Activated CD8-positive, alpha-beta memory T cell treated with anti-CD3 and anti-CD28 coated beads, Interleukin-2, amount 50 U/mL, for 4 hours (primary cell): ENCODE measurements at places on chromosomes 3 and 15.

DNA sequence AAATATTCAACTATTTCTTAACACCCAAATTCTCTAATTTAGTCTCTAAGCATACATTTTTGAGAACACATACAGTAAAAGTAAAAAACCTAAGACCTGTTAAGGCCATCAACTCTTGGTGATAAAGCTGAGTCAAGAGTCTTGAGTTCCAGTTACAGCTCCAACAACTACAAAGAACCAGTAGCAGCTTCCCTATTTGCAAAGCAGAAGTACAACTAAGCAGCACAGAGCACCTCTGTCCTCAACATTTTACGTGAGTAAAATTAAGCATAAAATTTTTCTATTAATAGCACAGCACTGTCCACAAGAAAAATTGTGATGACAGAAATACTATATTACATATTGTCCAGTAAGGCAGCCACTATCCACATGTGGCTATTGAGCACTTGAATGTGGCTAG is 4.4 kb downstream of the PCOLCE2 start:
- no peak for DNase-seq

GRCh38 chr3:16366581-16366980 is 101.6 kb downstream of the OXNAD1 start:
- no peak for DNase-seq

DNA sequence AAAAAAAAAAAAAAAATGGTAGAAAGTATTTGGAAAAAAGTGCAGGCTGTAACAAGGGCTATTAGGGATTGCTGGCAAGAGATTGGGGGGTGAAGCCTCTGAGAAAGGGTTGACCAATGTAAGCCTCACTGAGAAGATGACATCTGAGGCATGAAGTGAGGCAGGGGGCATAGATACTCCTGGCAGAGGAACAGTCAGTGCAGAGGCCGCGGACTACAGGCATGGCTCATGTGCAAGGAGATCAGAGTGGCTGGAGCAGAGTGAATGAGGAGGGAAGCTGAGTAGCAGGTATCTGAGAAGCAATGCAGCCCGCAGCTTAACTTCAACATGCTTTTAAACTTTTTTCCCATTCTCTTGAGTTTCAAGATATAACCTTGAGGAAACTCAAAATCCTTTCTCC is 5.4 kb downstream of the FBXL22 start:
- DNase-seq = no peak

DNA sequence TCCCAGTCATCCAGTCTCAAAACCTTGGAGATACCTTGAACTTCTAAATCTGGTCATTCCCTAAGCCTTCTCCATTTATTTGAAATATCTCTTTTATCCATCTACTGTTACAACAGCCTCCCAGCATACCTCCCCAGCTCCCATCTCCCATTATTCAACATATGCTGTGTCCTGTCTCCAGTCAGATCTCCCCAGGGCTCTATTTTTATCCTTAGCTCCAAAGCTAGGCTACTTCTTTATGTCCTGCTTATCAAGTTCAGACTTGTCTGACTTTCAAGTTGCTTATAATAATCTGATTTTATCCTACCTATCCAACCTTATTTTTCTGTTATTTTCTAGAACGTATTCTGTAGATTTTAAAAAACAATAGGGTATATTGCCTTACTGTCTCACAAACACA is 44.2 kb downstream of the IQGAP1 start:
- no peak for DNase-seq

DNA sequence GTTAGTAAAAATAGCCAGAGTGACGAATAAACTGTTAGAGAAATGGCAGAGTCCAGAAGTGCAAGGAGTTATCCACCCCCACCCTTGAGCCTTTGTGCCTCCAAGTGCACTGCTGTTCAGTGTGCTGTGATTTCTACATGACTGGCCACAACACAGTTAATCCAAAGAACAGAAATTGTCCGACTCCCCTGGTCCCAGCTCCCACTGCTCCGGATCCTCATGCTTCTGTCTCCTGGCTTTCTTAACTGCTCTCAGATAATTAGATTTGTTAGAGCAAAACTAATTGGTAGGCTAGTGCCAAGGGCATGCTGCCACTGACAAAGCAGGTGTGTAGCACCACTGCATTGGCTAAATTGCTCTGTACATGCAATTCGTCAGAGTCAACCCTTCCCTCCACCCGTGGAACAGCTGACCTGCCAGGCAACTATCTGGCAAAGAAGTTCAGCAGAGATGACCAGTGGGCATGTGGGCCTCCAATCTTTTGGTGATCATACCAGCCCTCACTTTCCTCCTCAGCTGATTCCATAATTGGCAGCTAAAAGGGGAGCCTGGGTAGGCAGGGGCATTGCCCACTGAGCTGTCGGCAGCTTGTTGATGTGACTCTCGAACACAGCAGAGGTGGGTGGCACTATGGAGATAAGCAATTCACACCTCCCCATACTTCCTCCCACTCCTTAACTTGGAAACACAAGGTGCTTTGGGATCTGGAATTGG is 18.9 kb upstream of the ACAP2 start:
- DNase-seq = no peak

DNA sequence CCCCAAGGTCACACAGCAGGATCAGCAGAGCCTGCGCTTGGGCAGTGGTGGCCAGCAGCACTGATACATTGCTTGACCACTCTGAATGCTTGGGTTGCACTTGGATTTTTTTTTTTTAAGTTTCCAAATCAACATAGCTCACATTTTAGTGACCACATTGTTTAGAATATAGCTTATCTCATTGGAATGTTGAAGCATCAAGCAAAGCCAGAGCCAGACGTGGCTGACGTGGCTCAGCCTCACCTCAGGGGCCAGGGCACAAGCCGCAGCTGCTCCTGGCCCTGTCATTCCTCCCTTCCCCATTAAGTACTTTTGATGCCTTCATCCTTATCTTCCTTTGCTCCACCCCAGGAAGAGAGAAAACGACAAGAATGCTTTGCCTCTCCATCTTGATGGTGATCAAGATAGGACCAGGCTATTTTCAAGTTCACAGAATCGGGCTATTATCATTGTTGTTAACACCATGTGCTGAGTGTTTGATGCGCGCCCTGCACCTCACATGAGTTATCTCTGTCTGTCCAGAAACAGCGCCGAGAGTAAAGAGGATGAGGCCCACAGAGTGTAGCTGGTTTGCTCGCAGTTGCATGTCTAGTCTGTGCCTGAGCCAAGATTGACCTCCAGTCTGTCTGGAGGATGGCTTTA is 75.8 kb downstream of the AAGAB start:
- DNase-seq = no peak

DNA sequence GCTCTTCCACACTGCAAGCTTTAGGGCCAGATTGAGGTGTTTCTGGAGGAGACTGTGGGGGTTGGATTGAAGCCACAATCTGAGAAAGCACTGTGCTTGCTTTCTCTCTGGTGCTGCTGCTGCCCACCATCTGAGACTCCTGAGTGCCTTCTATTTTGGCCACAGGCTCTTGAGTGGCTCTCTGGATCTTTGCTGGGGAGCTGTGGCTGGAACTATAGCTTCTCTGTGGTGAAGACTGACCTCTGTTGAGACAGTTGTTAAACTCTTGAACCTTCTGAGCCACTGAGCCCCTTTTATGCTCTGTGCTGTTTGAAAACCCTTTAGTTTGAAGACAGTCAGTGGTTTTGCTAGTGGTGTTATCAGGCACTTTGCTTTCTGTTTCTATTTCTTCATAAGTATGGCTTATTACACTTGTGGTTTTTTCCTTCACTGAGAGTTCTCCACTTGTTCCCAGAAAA is 108.7 kb upstream of the TSPAN3 start:
- no peak for DNase-seq

DNA sequence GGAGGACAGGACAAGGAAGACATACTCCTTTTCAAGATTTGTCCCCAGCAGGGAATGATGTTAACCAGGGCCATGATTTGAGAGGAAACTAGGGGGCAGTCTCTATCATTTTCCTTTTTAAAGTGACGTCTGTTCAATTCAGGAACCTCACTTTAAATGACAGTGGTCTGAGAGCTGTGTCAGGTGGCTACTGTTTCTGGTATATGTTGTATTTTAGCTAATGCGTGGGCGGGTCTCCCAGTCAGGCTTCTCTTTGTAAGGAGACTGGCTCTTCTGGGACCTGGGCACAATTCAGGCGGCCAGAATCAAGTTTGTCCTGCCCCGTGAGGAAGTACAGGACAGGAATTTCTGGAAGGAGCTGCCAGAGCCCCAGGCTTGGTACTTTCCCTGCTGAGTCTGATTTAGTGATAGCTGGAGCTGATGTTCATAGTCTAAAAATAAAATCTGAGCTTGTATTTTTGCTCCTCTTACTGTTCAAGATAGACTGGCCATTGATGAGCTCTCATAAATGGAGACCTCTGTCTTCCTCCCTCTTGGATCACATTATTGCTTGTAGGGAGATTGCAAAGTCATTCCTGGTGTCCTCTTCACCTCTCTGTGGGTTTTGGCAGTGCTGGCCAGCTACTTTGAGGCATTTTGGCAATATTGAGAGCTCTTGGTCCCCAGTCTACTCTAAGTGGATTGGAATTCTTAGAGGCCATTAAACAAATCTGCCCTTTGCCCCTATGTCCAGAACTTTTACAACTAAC is 25.6 kb downstream of the SQOR start:
- DNase-seq = no peak

GRCh38 chr15:65334586-65335231 is 30.2 kb downstream of the RNU5B-1 start:
- DNase-seq = no peak

- no peak for DNase-seq
These were observed 2.8 kb downstream of the ZNF717 start for GRCh38 chr3:75782506-75782905.

DNA sequence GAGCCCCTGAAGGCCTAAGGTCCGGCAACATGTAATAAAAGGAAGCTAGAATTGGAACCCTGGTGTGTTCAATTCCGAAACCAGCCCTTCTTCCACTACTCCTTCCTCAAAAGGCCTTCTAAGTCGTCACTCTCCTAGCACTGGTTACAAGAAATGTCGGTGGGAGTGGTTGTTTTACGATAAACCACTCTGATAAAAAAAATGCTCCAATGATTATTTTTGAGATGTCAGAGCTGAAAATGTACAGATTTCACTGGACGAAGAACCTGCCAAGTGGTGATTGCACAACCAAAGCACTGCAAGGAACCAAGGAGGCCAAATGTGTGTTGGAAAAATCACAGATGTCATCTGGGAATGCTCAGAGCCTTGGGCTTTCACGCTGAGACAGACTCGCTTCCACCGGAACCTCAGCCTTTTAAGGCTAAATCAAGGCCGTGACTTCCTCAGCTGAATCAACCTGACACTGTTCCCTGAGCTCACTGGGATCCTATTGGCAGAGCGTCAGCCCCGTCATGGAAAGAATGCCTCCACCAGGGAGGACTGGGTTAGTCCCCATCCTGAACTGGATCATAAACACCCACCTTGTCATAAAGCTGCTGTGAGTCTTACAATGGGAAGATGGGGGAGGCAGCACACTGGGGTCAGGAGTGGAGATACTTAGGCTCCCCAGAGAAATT is 108.1 kb upstream of the THBS1 start:
- no peak for DNase-seq

DNA sequence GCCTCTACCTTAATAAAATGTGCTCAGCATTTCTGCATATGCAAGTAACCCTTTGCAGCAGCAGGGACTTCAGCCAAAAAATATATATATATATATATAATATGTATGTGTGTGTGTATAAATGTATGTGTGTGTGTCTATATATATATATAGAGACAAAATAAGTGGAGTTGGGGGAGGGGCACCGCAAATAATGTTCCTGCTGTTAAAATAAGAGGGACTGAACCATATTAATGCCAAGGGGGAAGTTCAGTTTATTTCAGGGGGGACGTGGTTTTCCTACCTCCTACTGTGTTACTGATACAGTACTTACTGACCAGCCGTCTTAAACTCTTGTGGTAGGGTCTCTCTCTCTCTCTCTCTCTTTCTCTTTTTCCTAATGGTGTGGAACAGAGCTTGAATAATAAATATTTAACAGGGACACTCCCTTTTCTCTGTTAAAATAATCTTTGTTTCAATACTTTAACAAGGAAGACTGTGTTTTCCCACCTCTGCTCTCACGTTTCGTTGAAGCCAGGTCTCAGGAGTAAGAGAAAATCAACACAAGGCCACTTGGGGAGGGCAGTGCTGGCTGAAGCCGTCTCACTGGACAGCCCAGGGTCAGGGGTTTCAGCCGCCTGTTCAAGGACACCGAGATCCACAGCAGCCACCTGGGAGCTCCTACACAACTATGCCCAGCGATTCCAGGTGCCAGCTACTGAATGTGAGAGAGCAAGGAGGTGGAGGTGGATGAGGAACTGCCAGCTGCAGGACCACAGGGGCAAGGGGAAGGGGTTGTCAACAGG is 42.8 kb upstream of the ADAMTSL3 start:
- DNase-seq = no peak

DNA sequence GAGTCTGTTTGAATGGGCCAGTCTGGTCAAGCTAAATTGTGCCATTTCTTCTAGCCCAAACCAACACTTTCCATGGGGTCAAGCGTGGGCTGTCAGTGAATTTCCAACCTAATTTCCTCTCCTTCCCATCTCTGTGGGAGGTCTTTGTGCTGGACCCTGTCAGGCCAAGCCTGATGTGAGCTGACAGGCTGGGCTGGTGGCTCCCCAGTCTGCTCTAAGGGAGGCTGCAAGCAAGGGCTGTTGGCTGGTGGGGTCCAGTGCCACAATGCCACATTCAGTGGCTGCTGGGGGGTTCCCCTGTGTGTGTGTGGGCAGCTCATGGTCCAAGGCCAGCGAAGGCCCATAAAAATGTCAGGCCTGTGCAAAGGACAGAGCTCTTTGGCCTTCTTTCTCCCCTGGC is 216.1 kb downstream of the OPA1 start:
- no peak for DNase-seq

DNA sequence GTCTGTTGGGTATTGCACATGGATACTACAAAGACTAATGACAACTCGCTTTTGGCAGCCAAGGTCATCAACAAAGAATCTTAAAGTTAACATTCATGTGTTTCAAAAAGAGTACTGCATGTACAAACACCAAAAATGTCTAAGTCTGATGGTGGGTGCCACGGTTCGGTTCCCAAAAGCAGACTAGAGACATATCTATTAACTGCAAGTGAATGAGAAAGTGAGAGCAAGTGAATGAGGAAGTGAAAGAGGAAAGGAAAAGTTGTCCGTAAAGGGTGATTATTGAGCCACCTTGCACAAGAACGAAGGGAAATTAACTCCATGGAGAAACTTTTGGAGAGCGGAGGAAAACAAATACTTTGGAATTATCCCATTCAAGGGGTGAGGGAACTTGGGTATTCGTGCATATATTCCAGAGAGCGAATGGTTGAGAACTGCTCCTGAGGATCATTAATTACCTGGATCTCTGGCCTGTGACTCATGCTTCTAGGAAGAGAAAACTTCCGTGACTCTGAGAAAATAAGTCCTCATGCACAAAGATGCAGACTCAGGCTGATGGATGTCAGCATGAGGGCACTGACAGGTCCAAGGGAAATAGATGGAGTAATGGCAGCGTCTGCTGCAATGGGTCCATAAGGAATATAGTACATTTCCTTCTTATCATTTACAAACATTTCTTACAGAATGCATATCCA is 336.5 kb upstream of the TGFBR2 start:
- DNase-seq = no peak
